ENCODE measurements at places on chromosomes 6 and 20.

DNA sequence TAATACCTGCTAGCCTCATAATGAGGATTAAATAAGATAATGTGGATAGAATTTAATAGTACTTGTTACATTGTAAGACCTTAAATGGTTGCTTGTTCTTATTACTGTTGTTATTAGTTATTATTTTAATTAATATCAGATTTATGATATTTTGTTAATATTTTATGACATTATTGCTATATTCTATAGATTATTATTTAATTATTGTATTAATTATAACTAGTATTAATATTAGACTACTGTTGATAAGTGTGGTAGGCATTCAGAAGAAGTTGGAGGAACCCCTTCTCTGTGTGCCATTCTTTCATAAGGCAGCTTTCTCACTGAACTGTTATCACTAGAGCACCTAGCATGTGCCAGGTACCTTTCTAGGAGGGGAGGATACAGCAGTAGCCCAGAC lies 2.6 kb upstream of the NEDD9 start:
- no peak for DNase-seq

DNA sequence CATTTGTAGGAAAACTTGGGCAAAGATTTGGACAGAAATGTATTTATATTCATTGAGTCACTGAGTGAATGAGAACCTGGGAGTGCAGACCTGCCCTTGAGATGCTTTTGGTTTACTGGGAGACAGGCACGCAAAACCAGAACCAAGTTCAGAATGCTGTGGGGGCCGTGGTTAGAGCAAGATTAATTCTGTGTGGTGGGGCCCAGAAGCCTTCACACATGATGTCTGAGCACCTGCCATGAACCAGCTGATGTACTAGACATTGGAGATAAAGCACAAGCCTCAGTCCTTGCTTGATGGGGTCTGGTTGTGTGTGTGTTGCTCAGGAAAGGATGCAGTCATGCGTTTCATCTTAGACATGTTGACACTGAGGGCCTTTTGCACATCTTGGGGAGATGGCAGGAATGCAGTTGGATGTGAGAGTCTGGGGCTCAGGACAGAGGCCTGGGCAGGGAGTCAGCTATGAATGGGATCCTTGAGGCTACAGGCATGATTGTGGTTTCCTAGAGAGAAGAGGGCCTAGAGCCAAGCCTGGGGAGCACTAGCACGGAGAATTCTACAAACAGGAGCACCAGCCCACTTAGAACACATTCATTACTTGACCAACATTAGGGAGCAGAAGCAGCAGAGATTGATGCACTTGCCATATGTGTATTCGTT lies 114.3 kb upstream of the TMEM181 start:
- DNase-seq = no peak

DNA sequence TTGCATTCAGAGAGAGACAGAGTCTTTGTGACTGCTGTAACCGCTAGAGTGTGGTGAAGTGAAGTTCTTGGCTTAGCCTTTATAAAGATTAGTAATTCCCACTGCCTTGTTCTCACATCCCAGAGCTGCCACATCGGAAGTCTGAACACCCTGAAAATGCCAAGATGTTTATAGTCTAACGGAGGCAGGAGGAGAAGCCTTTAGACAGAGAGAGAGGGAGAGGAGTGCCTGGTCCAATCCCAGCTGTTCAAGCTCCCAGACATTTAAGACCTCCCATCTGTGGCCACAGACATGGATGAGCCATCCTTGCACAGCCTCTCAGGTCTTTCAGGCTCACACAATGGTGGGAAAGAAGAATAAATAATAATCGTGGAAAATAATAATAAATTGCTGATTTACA lies 1422.8 kb upstream of the EYS start:
- DNase-seq = no peak

GRCh38 chr20:35611482-35611881 lies 4.1 kb upstream of the SPAG4 start:
- DNase-seq = no peak

GRCh38 chr6:39243809-39244208 lies 14.5 kb upstream of the KCNK5 start:
- DNase-seq = peak; percentile 24

DNA sequence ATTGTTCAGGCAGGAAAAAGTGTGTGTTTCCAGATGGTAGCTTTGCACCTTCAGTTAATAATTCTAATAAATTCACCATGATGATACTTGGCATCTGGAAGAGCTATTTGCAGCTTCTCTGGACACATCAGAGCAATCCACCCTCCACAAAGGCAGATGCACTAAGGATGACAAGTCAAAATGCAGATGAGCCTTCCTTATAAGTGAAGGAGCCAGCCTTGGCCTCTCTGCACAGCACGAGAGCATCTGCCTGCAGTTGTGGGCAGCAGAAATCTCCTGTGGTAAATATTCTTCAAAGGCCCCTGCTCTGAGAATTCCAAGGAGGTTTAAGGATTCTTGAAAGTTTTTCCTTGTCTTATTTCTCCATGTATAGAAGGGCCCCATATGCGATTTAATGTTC lies 6.9 kb upstream of the POM121L2 start:
- no peak for DNase-seq

DNA sequence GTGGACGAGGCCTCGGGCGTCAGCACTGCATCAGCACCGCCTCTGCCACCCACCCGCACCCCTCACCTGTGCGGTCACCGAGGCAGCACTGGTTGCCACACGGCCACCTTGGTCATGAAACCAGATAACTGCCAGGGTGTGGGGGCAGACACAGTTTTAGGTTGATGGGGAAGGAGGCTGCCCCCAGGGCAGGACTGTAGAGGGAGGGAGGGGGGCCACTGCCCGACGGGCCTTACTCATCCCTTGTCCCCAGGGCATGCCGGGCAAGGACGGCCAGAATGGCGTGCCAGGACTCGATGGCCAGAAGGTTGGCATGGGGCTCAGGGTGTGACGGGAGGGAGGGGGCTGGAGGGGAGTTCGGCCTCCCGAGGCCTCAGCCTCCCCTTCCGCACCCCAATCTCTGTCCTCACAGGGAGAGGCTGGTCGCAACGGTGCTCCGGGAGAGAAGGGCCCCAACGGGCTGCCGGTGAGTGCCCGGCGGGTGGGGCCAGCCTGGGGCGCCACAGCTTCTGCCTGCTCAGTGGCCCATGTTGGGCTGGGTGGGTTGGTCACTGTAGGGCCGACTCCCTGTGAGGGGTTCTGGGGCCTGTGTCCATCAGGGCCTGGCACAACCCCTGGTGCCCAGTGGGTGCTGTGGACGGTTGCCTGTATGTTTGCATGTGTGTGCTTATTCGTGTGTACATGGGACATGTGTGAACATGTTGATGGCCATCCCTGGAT lies 11.8 kb downstream of the COL9A3 start:
- no peak for DNase-seq

DNA sequence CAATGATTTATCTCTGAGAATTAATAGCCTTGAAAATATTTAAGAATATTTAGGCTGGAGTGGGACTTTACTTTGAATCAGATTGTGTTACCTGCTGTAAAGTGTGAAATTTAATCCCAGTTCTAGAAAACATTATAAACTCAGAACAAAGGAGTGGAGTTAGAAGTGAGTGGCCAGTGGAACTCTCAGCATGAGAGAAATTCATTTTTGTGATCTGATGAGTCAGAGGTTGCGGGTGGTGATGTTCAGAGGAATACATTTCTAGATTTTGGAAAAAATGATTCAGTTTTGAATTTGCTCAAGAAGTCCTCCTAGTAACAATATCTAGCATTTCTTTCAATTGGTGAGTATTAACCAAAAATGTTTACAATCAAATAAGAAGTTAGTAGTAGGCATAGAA lies 167.5 kb downstream of the ZFAND3 start:
- no peak for DNase-seq

DNA sequence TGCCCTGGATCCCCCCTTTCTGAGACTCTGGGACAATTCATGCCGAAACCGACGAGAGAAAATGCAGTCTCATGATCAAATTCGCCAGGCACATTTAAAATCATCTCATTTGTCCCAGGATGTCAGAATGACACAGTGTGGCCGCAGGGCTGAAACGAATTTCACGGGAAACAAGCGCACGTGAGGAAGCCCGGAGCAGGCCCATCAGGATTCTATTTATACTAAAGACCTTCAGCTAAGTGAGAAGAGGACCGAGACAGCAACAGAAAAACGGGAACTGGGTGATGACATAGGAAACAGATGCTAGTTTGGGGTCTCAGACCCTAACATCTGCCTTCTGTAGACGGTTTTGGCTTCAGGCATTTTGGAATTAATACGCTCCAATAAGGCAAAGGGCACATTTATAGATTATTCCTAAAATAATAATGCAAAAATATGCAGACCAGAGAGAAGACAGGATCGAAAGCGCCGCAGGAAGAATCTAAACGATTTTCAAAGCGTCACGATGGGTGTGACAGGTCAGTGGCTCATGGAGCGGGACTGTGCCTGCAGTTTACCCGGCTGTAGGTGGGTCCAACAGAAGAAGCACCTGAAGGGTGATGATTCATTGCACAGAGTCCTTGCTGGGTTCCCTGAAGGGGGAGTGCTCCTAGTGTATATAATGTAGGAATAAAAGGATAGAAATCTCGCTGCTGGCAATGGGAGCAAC lies 80.8 kb upstream of the MPC1 start:
- no peak for DNase-seq

GRCh38 chr6:3079682-3080081 lies 11.4 kb downstream of the RIPK1 start:
- DNase-seq = no peak

DNA sequence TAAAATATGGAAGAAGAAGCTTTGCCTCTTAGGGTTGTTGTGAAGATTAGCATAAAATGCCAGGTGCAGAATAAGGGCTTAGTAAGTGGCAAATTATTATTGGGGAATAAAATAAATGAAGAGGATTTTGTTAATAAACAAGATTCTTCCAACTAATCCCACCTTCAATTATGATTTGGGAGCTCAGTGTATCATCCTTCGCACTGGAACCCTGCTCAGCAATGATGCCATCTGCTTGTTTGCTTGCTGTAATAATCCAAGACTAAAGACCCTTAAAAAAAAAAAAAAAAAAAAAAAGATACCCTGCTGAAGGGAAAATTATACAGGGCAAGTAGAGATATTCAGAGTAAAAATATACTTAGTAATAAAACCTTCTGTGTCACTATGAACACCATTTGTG lies 62.0 kb upstream of the RREB1 start:
- DNase-seq = no peak

- DNase-seq = no peak
Measured at GRCh38 chr20:24995741-24996448, 3.3 kb upstream of the APMAP start.

- no peak for DNase-seq
Measured at GRCh38 chr20:48502016-48502415, 325.8 kb downstream of the PREX1 start.

- DNase-seq = peak; percentile 54
Measured at GRCh38 chr6:42783876-42784642, 2.2 kb downstream of the BICRAL start.

- no peak for DNase-seq
Measured at GRCh38 chr6:137305691-137306090, 86.5 kb upstream of the IFNGR1 start.

DNA sequence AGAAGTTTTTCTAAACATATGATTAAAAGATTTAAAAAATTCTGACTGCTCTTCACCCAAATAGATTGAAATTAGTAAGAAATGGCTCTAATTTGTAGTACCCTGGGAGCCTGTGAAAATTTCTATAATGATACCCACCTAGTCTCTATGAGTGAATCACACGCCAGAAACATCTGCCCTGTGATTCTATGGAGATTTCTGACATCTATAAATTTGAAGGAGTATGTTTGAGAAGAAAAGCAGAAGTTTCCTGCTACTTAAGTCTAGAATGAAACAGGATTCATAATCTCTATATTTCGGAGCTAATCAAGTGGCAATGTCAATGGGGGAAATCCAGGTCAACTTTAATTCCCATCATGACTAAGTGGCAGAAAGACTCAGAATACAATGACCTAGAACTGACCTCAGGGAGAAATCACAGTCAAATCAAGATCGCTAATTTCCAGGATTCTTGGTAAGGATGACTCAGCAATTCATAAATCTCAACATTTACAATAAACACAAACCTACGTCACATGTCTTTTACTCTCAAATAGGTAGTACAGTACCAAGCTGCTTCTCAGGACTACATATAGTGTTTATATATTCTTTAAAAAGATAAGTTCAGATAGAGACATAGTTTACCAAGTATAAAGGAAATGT lies 186.2 kb upstream of the TNFAIP3 start:
- DNase-seq = no peak

DNA sequence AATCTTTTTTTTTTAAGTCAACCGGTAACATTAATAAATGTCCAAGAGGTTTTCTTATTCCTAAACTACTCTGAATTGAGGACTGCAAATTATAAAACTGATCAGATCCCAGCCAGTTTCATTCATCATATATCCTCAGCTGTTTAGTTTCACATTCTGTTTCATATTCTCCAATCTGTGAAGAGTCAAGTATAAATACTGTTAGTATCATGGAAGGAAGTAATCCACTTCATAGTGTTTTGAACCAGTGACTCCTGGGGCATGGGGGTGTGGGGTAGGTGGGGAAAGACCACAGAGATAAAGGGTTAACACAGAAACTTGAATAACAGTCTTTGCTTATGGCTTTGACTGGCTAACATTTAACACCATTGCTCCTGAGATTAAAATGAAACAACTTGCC lies 69.9 kb downstream of the FYN start:
- no peak for DNase-seq

- DNase-seq = no peak
Measured at GRCh38 chr6:154140743-154141142, 101.7 kb downstream of the OPRM1 start.

DNA sequence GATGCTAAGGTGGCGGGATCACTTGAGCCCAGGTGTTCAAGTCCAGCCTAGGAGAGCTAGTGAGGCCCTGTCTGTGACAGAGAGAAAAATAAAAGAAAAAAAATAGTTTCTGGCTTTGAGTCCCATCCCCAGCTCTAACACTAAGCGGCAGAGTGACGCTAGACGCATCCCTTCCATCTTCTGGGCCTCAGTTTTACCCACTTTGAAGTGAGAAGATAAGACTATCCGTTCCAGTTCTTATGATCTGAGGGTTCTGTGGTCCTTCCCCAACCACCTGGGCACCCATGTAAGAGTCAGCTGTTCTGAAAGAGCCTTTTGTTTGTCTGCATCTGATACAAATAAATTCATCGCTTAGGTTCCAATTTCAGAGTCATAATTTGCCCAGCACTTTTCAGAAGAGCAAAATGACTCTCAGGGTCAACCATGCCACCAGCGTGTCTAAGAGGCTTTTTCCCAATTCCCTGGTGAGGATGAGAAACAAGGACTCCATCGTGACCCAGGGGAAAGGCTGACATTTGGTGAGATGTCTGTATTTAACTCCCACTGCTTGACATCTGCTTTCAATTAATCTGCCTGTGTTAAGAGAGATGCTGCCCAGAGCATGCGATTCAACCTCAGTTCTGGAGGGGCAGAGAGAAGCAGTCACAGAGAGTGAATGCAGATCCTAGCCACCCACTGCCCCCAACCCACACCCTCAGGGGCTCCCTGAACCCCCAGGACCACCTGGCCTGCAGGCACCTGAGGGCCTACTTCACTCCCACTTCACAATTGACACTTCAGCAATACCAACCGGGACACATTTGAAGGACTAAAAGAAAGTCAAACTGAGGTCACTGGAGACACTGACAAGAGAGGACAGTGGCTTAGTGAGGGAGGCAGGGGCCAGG lies 131.6 kb upstream of the TOP1 start:
- peak; percentile 11 for DNase-seq
